ENCODE measurements at places on chromosomes 7 and 10. TPM values are rescaled to one million over a fixed set of nuclear protein-coding genes. Genes with fewer than 3 reads are reported as not detected.
A peak's percentile ranks its signal among the peaks of the same experiment; 100 is the strongest.

DNA sequence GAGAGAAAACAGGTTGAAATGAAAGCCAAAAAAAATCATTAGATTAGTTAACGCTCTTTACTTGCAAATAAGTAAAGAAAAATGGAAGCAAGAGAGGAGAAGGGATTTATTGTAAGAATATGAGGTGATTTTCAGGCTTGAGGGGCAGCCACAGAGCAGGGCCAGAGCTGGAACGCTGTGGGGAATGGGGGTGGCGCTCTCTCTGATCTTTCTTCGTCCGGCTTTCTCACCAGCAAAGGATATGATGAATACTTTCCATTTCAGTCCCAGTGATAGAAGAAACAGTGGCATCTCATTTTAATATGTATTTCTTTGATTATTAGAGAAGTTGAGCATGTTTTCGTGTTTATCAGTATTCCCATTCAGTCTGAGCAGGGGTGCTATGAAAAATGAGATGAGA, 112.2 kb downstream of the SKIDA1 start:
- no peak for DNase-seq

DNA sequence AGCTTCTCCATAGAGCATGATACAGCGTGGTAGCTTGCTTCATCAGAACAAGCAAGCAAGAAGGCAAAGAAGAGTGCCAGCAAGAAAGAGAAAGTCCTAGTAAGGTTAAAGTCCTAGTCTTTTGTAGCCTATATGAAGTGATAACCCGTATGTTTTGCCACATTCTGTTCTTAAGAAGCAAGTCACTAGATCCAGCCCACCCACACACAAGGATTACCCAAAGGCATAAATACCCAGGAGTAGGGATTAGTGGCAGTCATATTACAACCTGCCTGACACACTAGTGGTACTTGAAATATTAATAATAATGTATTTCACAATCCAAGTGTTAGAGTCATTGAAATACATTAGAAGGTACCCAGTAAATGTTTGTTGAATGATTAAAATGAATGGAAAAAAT, 285.5 kb downstream of the HPSE2 start:
- no peak for DNase-seq

DNA sequence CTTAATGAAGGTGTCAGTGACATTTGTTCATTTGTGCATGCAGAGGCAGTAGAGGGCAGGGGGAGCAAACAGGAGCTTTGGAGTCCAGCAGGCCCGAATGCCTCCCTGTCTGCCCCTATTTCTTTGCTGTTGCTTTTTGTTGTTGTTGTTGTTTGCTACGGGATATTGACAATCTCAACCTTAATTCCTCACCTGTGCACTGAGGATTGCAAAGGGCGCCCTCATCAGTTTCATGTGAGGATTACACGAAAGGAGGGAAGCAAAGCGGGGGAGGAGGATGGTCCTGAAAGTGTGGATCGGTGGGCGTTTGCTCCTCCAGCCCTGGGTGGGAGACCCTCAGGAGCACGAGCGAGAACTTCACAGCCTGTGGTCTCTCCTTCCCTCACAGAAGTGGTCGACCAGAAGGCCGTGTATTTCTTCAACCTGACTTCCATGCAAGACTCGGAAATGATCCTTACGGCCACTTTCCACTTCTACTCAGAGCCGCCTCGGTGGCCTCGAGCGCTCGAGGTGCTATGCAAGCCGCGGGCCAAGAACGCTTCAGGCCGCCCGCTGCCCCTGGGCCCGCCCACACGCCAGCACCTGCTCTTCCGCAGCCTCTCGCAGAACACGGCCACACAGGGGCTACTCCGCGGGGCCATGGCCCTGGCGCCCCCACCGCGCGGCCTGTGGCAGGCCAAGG, 9.6 kb downstream of the GDF10 start:
- DNase-seq, result no peak

GRCh38 chr7:73997056-73997455, 30.9 kb upstream of the ELN start:
- DNase-seq, result no peak

- DNase-seq, result no peak
Observed at GRCh38 chr7:133859871-133860450, 267.2 kb upstream of the LRGUK start.

DNA sequence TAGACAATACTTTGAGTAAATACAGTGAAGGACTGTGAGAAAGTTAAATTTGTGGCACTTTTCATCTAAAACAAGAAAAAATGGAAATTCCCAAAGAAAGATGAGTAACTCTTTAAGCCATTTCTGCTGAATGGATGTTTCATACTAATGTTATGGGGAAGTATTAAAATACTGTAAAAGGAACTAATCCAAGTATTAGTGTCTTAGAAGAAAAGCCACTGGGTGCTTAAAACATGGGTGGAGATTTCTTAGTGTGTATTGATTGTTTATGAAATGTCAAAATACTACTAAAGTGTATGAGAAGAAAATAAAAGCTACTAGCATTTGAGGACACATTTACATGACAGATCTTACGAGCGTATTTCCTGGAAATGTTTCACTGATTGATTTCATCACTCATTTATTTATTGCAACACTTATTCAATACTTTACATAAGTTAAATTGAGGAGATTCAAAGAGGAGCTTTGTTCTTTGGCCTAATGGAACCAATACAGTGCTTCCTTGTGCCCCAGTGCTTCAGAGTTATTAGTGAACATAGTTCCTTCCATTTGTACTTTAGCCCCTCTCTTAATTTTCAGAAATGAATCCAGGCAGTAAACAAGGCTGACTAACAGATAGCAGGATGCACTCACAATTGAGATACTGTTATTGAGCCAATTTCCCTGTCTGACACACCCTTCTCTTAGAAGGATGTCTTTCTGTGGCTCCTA, 155.5 kb upstream of the AHR start:
- DNase-seq, result no peak

GRCh38 chr7:107007007-107007891, 37.3 kb upstream of the PRKAR2B start:
- no peak for DNase-seq

DNA sequence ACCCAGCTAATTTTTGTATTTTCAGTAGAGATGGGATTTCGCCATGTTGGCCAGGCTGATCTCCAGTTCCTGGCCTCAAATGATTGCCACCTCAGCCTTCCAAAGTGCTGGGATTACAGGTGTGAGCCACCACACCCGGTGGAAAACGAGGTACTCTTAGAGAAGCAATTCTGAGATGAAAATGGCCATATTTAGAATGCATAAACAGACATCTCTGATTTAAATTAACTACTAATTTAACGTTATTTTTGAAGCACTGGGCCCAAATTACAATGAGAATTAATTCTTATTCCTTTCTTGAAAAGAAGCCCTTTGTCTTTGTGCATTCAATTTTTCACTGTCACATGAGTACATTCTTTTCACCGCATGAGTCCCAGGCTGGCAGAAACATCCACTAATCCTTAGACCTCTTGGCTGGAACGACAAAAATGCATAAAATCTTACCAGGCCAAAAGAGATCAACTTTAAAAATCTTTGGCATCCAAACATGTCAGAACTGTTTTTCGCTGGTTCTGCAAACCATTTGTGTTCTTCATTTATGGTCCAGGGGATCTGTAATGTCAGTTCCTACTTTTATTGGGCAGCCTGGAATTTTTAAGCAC, 60.1 kb upstream of the CAPZA2 start:
- DNase-seq, result peak; percentile 23

DNA sequence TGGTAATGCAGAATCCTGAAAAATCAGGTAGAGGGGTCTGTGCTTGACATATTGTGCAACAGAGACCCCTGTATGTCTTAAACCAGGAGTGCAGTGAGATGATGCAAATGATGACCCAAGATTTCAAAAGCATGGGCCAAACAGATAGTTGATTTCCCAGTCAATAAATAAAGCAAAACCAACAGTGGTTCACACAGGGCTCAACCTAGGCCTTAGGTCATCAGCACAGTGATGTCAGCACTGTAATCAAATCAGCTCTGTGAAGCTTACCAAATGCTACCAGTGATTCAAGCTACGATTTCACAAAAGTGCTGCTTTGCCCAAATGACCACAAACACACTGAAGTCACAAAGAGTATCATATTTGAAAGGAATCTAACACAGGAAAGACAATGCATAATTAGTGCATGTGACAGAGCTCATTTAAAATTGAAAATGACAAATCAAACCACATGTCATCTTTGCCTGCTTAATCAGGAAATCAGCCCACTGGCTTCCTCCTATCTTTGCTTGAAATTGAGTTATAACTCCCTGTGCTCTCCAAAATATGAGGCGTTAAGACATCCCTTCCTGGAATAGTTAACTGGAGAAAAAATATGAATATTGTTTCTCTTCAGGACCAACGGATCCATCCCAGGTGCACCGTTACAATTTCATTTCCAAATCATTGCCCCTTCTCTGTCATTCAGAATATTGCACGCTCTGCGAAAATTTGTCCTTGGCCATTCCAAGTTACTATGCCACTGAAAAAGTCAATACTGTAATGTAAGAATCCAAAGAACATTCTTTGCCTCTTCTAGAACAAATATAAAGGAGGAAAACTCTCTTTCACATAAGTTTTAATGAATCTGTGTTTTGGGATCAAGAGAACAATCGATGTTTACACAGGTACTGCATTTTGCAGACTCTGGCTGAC, 41.9 kb upstream of the ASL start:
- no peak for DNase-seq

DNA sequence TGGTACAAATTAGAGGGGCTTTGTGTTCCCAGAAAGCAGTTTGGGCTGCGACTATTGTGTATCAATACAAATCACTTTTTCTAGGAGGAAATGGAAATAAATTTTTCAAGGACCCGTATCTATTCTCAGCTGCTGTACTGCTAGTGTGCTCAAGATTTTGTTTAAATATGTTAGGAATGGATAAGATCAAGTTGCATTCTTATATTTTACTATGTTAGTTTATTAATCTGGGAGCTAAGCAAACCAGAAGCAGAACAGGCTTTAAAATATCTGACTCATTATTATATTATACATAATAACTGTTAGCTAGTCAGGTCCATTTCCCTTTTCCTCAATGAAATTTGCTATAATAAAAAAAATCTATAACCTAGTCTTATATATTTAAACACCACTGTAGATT, 11.1 kb upstream of the GLCCI1 start:
- no peak for DNase-seq

GRCh38 chr7:133207687-133208086, 45.2 kb upstream of the EXOC4 start:
- no peak for DNase-seq

DNA sequence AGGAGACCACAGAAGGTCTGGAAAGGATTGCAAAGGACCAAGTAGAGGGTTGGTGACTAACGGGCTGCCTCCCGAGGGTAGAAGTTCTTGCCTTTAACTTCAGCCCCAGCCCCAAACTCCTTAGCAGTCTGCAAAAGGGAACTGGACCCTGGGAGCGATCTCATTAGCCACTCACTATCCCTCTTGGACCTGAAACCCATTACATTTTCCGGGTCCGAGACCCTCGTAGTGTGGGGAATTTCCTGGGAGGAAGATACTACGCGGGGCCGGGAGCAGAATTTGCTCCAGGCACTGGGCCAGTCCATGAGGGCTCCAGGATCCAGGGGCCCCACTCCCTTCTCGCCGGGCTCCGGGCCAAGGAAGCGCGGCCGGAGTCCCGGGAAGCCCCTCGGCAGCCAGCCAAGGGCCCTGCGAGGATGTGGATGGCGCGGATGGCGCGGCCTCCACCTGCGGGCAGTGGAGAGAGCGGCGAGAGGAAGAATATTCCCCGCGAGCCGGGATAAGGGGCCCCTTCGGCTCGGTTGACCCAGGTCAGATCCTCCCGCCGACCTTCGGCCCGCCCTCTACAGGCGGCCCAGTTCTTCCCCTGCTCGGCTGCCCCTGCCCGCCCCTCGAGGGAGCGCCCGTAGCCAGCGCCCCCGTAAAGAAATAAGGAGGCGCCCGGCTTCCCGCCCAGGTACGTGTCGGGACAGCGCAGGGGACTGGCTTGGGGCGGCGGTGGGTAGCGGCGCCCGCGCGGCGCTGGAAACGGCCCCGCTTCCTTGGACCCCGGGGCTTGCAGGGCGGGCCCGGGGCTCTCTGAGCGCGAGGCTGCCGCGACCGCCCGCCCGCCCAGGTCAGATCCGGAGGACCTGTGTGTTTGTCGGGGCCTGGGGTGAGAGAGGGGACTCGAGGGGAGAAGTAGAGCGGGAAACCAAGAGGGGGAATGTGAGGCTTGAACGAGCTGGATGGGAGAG, at the start of gene MYO3A:
TSS of gene MYO3A (plus strand) at position 577 of the 956 bp plus-strand sequence. CDS start 17,882 bp downstream, outside the sequence.
- peak; percentile 37 for DNase-seq

DNA sequence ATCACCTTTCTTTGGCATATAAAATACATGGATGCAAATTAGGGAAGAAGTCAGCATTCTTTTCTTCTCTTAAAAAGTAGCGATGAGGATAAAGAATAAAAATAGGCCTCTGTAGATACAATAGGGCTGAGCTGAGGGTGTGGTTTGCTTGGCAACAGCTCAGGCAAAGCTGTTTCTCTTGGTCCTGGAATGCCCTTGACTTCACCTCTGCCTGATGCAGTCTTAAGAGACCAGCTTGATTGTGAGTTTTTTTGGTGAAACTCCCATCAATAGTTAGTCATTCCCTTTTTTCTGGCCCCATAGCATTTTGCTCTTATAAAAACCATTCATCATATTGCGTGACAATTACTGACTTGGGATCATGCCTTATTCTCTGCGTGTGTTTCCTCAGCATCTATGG, 42.1 kb upstream of the MKLN1 start:
- DNase-seq, result no peak

GRCh38 chr7:55508221-55509011, 63.9 kb downstream of the VOPP1 start:
- DNase-seq, result no peak

- DNase-seq, result no peak
Observed at GRCh38 chr10:49299816-49300139, 808 bp downstream of the C10orf71 start.

DNA sequence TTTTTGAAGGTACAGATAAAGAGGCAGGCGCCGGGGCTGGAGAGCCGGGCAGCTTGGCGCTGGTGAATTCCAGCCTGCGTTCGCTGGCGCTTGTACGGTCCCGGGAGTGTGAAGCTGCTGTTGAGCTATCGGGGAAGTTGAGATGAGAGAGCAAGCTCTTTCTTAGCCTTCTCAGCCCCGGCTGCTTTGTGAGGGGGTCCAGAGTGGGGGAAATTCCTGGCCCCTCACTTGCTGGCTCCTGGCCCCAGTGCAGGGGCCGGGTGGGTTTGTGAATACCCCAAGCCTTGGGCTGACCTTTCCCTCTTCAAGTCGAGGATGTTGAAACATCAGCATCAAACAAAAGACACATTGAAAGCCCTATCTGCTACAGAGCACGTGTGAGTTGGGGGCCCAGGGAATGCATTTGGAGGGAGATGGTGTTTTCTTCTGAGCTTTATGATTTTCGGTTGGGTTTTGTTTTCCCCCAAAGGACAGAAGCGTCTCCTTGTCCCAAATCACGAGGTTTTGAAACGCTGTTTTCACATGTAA, 2.7 kb downstream of the ZMIZ1 start:
- no peak for DNase-seq

DNA sequence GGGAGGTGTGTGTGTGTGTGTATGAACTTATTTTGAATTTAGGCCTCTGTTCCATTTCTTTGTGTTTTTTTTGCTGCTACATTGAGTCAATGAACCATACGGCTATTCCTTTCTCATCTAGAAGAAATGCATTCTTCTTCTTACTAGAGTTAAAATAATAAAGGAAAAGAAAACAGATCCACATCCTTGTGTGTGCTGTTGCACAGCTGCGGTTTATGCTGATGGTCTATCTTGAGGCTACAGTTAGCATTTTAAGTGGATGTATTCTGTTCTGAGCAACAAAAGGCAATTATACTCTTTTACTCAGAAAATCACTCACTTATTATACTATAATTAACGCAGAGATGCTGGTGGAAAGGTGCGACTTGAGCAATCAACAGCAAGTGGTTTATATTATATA, 615.0 kb upstream of the MBL2 start:
- DNase-seq, result no peak

The PDK4 gene
- 0.71 TPM for total RNA-seq

The FGL2 gene
- not detected for total RNA-seq

The CADPS2 gene
- 12.2 TPM for total RNA-seq

The ZNF467 gene
- 0.80 TPM for total RNA-seq

The PTPN20 gene
- not detected for total RNA-seq

The MCM10 gene
- total RNA-seq, result 29.4 TPM

The OR6V1 gene
- total RNA-seq, result not detected

Measured in Daoy (cell line).